Activated CD8-positive, alpha-beta memory T cell treated with anti-CD3 and anti-CD28 coated beads for 1 hour (primary cell): ENCODE measurements at places on chromosomes 3 and 15.

DNA sequence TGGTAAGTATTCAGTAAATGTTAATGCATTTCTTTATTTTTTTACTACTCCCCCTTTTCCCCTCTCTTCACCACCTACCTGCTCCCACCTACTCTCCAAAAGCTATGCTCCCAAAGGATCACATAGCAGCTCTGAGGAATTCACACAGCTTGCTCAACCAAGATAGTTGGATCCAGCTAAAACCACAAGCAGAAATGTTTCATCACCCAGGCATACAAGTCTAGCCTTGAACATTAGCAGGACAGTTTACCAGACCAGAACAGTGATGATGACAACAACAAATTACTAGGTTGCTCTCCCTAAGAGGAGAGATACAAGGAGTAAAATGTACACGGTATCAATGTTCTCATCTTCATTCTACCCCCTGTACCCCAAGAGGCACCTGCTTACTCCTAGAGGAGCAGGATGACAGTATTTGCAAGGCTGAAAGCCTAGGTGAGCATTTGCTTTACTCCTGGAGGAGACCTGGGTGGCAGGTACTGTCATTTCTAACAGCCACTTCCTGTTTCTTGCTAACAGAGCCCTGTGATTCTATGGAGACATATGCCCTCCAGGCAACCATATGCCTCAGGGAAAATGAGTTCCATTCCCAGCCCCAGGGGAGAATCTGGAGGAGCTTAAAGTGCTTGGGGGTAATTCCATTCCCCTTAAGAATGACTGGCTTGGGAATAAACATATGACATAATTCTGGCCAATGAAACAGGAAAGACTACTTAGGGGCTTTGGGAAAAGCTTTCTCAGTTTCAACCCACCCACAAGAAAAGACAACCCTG, 237.5 kb downstream of the NTRK3 start:
- no peak for DNase-seq

DNA sequence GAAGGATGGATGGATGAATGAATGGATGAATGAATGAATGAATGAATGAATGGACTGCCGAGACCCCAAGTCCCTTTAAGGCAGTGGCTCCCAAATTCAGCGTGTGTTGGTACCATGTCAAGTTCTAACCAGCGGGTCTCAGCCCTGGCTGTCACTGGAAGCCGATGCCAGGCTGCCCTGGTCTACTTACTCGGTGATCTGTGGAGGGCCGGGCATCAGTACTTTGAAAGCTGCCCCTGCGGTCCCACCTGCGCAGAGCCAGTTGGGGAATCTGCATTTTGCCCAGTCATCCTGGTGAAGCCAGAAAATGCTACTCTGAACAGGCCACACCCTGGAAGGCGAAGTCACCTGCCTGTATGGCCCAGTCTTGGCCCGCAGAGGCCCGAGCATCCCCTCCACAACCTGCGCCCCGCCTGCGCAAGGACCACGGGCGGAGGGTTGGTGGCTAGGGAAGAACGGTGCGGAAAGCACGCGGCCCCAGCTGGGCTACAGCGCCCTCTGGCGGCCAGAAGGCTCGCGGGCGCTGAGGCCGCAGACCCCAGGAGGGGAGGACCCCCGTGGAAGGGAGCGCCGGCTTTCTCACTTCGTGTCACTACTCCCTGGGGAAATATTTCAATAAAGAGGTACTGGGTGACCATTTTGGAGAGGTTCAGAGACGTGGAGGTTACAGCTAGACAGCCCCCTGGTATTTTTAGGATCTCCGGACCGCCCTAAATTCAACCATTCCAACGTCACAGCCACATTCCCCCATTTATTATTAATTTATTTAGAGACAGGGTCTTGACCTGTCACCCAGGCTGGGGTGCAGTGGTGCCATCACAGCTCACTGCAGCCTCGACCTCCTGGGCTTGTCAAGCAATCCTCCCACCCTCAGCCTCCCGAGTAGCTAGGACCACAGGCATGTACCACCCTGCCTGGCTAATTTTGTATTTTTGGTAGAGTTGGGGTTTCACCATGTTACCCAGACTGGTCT, 34.9 kb downstream of the PRKCD start:
- peak; percentile 47 for DNase-seq

DNA sequence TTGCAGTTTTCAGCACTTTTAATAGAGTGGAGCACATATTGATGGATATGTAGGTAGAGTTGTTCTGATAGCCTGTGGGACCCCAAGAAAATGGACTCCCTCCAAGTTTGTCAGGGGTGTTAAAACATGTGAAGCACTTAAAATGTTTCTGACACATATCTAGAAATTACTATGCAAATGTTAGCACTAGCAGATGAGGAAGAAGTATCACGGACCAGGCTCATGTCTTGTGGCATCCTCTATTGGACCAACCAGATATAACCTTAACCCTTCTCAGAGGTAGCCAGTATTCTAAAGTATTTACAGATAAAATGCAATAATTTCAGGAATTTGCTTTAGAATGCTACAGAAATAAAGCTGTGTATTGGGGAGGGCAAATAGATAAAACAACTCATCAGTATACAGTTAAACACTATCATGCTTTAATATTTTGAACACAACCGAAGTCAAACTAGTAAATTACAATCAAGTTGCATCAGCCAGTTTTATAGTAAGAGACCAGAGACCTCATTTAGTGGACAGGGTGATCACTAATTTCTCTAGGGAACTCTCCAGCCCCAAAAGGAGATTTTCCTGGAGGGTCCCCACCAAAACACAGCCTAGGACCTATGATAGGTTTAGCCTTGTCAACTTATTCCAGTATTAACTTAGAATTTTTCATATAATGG, 57.2 kb upstream of the FBN1 start:
- no peak for DNase-seq

GRCh38 chr3:148606979-148607378, 90.7 kb upstream of the AGTR1 start:
- no peak for DNase-seq

GRCh38 chr3:80338366-80338765, 570.6 kb upstream of the ROBO1 start:
- DNase-seq: no peak

DNA sequence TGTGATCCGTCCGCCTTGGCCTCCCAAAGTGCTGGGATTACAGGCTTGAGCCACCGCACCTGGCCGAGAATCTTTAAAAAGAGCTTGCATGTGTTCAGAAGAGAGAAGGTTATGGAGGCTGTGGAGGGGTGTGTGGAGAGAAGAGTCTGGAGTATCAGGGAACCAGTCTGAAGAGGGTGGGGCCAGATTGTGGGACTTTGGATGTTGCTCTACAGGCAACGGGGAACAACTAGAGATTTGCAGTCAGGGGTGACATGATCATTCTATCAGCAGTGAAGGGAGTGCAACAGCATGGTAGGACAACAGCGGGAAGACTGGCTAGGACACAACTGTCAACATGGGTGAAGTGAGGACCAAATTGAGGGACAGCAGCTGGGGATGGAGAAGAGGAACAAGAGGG, 8.9 kb downstream of the SCAMP2 start:
- DNase-seq: no peak

DNA sequence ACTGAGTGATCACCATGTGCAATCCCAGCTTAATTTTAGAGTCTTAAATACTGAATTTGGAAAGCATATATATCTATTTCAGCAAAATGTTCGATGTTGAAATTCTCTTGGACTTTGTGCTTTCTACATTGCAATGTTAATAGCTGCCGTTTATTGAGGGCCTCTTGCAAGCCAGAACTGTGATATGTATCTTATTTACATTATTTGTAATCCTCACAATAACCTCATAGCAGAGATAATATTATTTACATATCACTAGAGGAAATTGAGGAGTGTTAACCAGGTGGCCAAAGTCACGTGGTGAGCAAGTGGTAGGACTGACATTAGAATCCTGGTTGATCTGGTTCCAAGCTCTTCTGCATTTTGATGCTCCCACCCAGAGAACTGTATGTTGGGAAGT, 254.1 kb downstream of the SLC9A9 start:
- no peak for DNase-seq

- no peak for DNase-seq
Measured at GRCh38 chr3:158167737-158168557, 58.1 kb downstream of the RSRC1 start.

DNA sequence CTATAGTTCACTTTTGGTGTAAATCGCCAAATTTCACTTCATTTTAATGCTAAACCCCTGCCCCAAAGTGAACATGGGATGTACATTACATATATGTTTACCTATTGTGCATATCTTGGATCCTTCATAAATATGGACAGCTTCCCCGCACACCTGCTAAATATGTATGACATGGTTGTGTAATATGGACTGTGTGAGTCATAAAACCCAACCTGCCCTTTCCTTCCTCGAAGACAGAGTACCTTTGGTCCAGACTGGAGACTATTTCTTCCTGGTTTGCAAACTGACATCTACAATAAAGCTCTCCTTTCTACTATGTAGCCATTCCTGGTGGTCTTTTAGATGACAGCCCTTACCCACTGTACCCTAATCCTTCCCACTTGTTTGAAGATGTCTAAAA, 12.4 kb downstream of the ACTC1 start:
- DNase-seq: no peak

DNA sequence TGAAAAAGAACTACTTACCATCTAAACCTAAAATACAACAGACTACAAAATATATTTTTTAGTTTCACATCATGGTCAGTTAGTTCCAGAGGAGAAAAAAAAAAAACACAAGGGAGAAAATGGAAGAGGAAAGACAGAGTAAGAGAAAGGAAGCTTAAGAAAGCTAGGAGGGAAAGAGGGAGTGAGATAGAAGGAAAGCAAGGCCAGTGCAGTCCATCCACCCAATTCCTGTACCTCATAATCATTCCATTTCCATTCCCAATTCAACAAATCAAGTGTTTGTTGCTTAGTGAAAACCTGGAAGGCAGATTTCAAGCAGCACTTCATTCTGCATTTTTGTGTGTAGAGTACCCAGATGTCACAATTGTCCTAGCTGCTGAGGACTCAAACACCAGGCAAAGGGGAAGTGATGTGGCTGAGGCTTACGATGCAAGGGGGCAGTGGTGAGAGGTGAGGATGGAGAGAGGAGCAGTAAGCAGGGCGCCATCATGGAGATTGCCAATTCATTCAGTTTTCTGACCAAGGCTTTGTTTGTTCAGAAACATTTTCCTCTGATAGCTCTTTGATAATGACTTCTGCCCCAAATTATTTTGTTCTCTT, 83.6 kb upstream of the GSK3B start:
- DNase-seq: no peak

DNA sequence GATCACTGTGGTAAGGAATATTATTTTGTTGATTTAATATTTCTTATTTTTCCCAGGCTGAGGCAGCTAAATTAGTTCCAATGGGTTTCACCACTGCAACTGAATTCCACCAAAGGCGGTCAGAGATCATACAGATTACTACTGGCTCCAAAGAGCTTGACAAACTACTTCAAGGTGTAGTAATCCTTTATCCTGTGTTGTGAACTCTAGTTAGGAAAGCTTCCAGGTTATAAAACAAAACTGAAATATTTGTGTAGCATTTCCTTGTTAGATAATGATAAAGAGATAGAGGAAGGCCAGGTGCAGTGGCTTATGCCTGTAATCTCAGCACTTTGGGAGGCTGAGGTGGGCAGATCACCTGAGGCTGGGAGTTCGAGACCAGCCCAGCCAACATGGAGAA, 11.1 kb downstream of the RAD51 start:
- no peak for DNase-seq

DNA sequence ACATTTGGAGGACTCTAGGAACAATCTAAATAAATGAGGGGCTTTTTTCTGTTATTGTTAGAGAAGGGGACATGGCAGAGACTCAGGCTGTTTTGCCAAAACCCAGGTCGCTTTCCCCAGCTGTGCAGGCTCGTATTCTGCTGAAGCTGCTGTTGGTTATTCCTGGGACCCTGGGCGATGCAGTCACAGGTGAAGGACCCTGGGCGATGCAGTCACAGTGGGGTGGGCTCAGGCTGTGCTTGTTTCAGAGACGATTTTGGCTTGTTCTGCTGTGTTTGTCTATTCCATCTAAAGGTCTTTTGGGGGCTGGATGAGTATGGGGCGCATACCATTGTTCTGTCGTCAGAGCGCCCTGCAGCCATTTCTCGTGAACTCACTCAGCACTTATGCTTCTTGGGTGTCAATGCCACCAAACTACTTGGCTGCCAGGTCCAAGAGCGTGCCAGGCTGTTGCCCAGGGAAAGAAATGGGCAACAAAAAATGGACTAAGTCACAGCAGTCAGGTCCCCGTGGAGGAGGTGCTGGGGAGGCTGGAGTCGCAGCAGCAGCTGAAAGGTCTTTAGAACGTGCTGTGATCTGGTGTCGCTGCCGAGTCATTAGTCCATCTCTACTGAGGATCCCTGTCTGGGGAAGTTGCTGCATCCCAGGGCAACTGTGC, 151.4 kb downstream of the CHDH start:
- DNase-seq: no peak

- no peak for DNase-seq
Measured at GRCh38 chr15:56160966-56161365, 82.7 kb downstream of the RFX7 start.

DNA sequence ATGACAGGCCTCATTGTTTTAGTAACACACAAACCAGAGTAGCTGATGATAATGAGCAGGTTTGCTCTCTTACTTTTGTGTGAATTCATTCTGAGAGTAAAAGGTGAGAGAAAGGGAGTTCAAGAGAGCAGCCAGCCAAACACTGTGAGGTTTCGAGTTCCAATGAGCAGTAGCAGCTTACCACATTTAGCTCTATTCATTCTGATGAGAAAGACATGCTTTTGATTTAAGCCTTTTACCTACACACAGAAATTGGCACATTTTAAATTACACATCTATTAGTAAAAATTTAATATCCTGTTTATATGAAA, 28.0 kb downstream of the GLDN start:
- no peak for DNase-seq

- no peak for DNase-seq
Measured at GRCh38 chr15:63940966-63941620, 105.2 kb downstream of the DAPK2 start.

GRCh38 chr3:193939527-193939926, 196.4 kb upstream of the HES1 start:
- DNase-seq: no peak

DNA sequence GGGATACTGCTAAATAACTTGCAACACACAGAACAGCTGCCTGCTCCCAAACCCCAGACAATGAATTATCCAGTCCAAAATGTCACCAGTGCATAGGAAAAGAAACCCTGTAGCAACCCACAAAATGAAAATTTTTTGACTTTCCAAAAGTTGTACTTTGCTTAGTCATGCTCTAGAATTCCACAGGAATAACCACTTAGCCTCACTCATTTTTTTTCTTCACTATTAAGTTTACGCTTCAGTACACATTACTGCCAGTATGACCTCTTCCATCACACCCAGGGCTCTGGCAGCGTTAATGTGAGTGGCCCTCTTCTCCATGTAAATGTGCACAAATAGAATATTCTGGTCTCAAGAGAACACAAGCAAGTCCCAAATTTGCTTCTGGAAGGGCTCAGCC, 259.8 kb downstream of the MAGI1 start:
- no peak for DNase-seq

GRCh38 chr3:194995334-194995733, 275.6 kb downstream of the XXYLT1 start:
- DNase-seq: no peak

- DNase-seq: no peak
Measured at GRCh38 chr15:90571063-90571541, 41.4 kb downstream of the CRTC3 start.

- no peak for DNase-seq
Measured at GRCh38 chr3:141708367-141708766, 29.7 kb upstream of the RNF7 start.
